Cortex of kidney (tissue), 1 donor: ENCODE measurements at places on chromosomes 1 and 21.

- DNase-seq, result no peak
Measured at GRCh38 chr1:2481885-2482284, 5.8 kb downstream of the PLCH2 start.

DNA sequence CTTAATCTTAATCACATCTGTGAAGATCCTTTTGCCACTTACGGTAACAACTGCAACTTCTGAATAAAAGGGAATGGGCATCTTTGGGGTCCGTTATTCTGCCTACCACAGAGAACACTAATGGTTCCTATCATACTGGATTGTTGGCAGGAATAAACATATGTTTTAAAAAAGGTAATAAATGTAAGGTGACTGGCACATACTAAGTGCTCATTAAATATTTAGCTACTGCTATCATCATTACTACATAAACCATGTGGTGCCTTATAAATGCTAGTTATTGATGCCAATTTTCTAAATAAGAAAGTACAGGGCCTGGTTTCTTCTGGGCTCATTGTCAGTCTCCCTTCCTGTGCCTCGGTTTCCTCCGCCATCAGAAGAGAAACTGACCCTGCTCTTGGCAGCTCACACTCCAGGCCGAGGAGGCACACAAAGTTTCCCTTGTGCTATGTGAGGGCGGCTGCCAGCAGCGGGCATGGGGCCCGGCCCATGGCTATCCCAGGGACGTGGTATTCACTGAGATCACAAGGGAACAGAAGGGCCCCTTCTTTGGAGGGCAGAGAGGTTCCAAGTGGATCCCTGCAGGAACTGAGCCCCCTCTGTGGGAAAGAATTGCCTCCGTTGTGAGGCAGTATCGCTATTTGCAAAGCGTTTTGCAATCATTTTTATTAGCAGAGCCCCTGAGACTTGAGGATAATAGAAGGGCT lies 26.2 kb downstream of the NAV1 start:
- no peak for DNase-seq

GRCh38 chr1:170071378-170071777 lies 3.1 kb downstream of the KIFAP3 start:
- no peak for DNase-seq

DNA sequence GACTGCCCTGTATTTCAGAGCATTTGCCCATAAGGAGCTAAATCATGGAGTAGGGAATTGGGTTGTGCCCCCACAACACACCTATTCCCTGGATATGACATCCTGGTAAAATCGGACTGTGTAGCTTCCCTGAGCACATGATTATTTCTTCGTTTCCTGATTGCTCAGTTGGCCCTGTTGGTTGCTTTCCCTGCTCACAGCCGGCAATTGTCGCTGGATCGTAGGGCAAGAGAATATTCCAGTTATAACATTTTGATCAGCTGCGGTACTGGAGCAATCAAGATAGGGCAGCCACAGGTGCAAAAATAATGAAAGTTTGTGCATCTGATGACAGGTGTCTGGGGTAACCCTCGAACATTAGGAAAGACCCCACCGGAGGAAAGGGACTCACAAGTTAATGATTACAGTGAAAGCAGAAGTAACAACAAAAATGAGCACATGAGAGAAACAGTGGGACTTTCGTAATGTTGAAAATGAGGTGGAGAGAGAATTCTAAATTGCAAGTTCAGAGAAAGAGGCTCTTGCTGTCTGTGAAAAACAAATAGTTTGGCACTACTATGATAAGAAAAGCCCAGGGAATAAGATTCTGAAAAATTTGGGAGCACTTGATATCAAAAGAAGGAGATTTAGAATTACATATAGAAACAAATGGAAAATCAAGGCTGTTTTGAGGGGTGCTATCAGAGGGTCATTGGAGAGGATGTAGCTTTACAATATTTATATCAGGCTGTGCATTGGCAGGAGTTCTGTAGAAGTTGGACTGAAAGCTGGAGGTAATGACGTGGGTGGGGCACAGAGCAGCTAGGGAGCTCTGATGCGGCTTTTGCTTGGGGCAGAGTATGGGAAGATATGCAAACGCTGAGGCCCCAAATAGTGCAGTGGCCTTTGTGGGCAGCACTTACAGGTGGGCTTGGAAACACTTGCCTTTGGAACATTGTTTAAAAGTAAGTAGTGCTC lies at the start of gene MAB21L3:
Gene MAB21L3, plus strand, starts transcription at position 833 of the 957 bp plus-strand sequence. CDS start 1,217 bp downstream, outside the sequence.
- no peak for DNase-seq

DNA sequence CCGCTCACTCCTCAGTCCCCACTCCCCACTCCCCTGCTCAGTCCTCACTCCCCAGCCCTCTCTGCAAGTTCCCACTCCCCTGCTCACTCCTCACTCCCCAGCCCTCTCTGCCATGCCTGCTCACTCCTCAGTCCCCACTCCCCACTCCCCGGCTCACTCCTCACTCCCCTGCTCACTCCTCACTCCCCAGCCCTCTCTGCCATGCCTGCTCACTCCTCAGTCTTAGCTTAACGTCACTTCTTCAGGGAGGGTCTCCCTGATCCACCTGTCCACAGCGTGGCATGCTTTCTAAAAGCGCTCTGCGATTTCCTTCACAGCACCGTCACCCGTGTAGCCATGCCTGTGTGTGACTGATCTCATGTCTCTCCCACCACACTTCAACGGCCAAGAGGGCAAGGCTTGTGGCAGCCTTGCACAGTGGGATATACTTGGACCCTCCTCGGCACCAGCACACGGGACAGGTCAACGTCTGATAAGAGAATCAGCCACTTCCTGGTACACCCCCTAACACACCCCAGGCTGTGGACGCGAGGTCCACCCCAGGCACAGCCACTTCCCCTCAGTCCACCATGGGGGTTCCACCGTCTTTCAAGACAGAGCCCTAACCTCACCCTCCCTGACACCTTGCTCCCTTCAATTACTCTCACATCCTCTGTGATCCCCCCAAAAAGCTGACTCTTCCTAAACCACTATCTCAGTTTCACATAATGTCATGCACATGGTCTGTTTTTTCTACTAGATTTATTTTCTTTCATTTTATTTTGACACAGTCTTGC lies 14.0 kb downstream of the PRDM15 start:
- no peak for DNase-seq

GRCh38 chr1:219938706-219939105 lies 10.3 kb upstream of the SLC30A10 start:
- DNase-seq, result no peak

- DNase-seq, result no peak
Measured at GRCh38 chr1:76298399-76298798, 223.9 kb downstream of the ST6GALNAC3 start.

DNA sequence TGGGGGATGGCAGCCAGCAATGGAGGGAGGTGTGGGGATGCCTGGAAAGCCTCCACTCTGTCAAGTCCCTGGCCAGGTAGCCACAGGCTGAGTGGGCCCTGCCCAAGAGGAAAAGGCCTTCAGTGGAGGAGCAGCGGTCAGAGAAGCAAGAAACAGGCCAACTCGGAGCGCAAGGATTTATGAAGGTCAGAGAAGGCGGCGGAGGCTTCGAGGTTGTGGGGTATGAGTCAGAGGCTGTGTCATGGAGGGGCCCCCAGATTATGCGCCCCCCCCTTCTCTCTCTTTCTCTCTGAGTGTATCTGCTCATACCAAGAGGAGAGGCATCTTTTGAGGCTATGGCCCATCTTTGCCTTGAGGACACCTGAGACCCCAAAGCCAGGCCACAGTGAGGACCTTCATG lies 99.5 kb downstream of the CASZ1 start:
- no peak for DNase-seq

DNA sequence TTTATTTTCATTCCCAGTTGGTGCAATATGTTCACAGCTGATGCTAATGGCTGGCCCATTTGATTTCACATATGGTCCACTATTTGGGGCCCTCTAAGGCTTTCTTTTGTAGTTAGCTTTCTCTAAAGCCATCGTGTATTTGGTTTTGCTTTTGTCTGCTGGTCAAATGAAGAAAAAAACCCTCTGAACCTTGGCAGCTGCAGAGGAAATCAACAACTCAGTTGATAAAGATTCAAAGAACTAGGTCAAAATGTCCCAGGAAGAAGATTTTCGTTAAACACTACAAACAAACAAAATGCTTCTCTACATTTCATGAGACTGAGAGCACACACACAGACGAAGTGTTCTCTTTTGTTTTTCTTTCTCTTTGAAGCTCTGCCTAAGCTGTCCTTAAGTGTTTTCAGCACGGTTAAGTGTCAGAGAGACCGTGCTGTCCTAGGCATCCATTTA lies 655.0 kb downstream of the RWDD3 start:
- no peak for DNase-seq

DNA sequence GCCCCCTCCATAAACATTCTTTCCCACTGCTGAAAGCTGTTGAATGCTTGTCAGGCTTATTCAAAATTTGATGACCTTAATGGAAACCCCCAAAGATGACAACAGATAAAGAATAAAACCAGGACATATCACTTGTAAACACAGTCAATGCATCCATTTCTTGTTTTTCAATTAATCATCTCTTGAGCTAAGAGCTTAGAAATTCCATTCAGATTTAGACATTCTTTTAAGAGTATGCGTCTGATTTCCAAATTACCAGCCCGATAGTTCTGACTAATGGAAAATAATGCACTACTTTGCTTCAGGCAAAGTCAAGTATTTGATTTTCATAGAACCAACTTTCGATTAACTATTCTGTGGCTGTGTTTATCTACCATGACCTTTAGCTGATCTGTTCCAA lies 100.6 kb upstream of the RUNX1 start:
- DNase-seq, result no peak

- no peak for DNase-seq
Measured at GRCh38 chr1:25174730-25175612, 57.3 kb downstream of the SYF2 start.

GRCh38 chr1:160544647-160545046 lies 21.6 kb upstream of the SLAMF6 start:
- DNase-seq, result no peak

GRCh38 chr21:15183813-15184257 lies 119.0 kb upstream of the NRIP1 start:
- no peak for DNase-seq
